ENCODE measurements at places on chromosomes 7 and 10.

GRCh38 chr10:45657033-45657926 is 15.3 kb downstream of the ZFAND4 start:
- DNase-seq = no peak

GRCh38 chr7:101985903-101986734 is 168.7 kb downstream of the CUX1 start:
- DNase-seq = no peak

GRCh38 chr7:107742678-107743566 is 1.0 kb upstream of the CBLL1 start:
- DNase-seq = no peak

- DNase-seq = no peak
Measured at GRCh38 chr7:139115104-139115503, 5.6 kb upstream of the ZC3HAV1 start.
